LNCaP clone FGC (cell line): ENCODE measurements at places on chromosomes 1 and 21.

- DNase-seq = no peak
Observed at GRCh38 chr1:44407430-44408211, 2.6 kb downstream of the RNF220 start.

DNA sequence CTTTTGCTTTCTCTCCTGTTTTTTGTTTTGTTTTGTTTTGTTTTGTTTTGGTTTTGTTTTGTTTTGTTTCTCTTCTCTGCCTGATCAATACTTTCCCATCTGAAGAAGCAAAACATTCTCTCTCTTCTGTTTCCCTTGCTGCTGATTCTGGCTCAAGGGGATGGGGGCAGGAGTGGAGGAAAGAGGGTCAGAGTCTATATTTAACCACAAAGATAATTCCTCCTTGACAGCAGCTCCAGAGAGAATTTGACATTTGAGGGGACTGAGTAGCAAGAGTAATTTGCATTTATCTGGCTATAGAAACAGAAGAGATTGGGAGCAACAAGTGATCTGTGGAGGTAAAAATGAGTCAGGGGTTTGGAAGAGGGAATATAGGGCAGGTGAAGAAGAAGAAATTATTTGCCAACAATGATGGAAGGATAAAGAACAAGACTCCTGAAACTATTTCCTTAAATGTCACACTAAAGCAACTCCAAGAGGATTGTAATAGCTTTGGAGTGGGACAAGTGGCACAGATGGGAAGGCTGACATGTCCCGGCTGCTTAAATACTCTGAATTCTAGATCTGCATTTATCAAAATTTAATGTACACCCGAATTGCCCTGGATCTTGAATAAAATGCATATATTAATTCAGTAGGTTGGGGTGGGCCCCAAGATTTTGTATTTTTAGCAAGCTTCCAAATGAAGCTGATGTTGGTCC is 349.3 kb upstream of the PLXNA2 start:
- DNase-seq = no peak

- DNase-seq = no peak
Observed at GRCh38 chr21:16570856-16571255, 841.1 kb downstream of the USP25 start.

GRCh38 chr1:24390924-24391782 is 22.4 kb downstream of the STPG1 start:
- DNase-seq = no peak

DNA sequence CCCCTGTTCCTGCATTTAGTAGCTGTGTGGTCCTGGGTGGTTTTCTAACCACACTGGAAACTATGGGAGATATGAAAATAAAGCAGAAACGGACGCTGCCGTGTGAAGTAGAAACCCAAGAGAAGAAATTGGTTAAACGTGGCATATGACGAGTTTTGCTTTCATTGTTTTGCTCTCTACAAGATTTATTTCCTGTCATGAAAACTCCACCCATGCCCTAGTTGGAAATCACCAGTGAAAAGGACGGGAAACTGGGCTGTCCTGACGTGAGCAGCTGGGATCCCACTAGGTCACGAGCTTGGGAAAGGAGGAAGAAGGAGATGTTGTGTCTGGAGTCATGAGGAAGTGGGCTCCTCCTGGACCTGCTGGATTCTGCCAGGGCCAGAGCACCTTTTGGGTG is 120.8 kb upstream of the GADD45A start:
- DNase-seq = no peak

GRCh38 chr1:173122344-173122935 is 71.7 kb upstream of the TNFSF18 start:
- no peak for DNase-seq

GRCh38 chr21:42440187-42440792 is 36.6 kb downstream of the UBASH3A start:
- no peak for DNase-seq

- peak; percentile 21 for DNase-seq
Observed at GRCh38 chr1:3858231-3858981, 1.1 kb downstream of the DFFB start.

DNA sequence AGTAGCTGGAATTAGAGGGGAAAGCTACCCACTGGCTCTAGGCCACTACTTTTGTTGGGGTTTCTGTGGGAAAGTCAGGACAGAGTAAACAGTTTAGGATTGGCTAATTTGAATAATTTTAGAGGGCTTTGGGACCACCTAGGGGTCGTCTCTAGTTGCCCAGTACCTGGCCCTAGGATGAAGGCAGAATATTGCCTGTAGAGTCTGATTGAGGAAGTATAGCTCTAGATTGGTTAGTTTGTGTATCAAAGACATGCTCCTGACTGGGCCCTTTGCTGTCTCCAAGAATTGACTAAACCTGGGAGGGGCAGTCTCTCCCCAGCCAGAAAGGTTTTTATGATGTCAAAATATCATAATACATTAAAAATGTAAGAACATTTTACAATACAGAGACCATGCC is 142.0 kb downstream of the POU2F1 start:
- DNase-seq = no peak

GRCh38 chr1:170337413-170337994 is 191.7 kb downstream of the NTMT2 start:
- DNase-seq = no peak

GRCh38 chr21:25456672-25457071 is 150.6 kb downstream of the MRPL39 start:
- DNase-seq = no peak

DNA sequence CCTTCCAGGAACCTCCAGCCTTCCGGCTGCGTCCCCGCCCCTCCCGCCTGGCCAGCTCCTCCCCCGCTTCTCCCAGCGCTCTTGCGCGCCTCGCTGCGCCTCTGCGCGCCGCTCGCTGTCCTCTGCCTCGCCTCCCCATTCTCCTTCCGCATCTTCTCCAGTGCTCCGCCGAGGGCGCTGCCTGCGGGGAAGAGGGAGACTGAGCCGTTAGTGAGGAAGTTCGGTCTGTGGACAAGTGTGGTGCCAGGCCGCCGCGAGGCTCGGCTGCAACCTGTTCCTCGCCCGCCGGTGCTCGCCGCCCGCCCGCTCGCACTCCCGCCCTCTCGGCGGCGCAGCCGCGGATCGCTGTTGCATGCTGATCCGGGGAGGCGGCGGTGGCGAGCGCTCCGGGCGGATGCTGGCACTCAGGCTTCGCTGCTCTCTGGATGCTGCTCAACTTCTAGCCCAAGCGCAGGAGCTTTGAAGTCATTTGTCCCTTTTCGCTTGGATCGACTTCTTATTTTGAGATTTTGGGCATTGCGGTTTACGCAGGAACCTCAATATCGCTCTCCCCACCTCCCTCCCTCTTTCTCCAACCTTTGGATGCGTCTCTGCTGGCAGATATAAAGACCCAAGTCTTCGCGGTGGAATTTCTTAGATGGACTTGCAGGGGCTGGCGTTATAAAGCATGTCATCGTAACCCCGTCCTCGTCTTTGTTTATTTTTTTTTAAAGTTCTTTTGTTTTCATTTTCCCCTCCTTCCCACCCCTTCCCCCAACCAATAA is 614 bp upstream of the CACNA1E start:
- no peak for DNase-seq

GRCh38 chr1:68453060-68453670 is 3.4 kb upstream of the RPE65 start:
- DNase-seq = no peak

DNA sequence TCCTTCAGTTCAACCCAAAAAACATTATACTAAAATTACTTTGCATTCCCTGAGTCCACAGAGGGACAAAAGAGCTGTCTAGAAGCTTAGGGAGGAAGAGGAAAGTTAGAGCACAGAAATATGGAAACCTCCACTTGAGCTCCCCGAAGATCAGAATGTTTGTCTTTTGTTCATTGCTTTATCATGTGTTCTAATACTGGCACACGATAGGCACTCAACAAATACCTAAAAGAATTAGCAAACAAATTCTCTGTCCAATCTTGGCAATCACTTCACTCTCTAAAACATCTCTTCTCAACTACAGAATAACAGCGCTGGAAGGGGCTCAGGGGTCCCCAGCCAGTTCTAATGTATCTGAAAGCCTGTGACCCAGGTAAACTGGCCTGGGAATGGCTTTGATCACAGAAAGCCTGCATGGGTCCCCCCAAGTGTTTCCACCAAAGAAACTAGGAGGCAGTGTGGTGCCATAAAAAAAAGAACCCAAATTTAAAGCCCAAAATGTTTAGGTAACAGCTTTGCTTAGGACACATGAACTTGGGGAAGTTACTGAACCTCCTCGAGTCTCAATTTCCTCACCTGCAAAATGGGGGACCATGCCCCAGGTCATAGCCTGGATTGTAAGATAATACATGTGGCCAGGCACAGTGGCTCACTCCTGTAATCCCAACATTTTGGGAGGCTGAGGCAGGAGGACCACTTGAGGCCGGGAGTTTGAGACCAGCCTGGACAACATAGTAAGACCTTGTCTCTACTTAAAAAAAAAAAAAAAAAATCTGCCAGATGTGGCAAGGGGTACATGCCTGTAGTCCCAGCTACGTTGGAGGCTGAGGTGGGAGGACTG is 45.8 kb downstream of the SSBP3 start:
- peak; percentile 52 for DNase-seq

GRCh38 chr1:8473121-8473875 is 155.4 kb downstream of the SLC45A1 start:
- no peak for DNase-seq

GRCh38 chr1:164707868-164708331 is 148.9 kb downstream of the PBX1 start:
- no peak for DNase-seq

GRCh38 chr1:246068619-246069509 is 438.2 kb downstream of the SMYD3 start:
- peak; percentile 62 for DNase-seq

- DNase-seq = no peak
Observed at GRCh38 chr1:206021626-206022365, 1.9 kb downstream of the CTSE start.

GRCh38 chr1:118137900-118138299 is 47.1 kb downstream of the SPAG17 start:
- no peak for DNase-seq

GRCh38 chr1:67908250-67908936 is 75.1 kb upstream of the GNG12 start:
- DNase-seq = peak; percentile 7

- no peak for DNase-seq
Observed at GRCh38 chr1:11611638-11612327, 42.4 kb downstream of the FBXO2 start.

DNA sequence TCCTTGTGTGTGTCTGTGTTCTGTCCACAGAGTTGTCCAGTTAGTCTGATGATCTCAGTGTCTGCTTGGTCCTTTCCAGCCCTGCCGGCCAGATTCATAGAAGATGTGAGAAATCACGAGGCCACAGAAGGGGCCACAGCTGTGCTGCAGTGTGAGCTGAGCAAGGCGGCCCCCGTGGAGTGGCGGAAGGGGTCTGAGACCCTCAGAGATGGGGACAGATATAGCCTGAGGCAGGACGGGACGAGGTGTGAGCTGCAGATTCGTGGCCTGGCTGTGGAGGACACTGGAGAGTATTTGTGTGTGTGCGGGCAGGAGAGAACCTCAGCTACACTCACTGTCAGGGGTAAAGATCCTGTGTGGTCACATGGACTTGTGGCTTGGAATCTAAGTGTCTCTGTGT is 95.8 kb downstream of the OBSCN start:
- no peak for DNase-seq

- no peak for DNase-seq
Observed at GRCh38 chr1:209421978-209422680, 161.4 kb upstream of the CAMK1G start.

DNA sequence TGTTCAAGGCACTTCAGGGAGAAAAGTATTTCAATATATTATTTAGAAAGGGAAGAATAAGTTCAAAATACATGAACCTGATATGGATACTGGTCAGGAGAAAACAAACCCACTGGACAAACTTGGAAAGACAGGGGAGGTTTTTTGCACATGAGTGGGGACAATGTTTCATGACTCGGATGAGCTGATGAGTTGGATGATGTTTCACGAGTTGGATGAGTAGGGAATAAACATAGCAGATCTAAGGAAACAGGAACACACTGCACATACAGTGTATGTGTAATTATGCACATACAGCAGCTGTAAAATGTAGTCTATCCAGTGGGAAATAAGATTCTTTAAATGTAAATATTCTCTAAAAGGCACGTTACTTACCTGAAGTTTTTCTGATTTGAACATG is 682.9 kb upstream of the ADAMTS5 start:
- no peak for DNase-seq

DNA sequence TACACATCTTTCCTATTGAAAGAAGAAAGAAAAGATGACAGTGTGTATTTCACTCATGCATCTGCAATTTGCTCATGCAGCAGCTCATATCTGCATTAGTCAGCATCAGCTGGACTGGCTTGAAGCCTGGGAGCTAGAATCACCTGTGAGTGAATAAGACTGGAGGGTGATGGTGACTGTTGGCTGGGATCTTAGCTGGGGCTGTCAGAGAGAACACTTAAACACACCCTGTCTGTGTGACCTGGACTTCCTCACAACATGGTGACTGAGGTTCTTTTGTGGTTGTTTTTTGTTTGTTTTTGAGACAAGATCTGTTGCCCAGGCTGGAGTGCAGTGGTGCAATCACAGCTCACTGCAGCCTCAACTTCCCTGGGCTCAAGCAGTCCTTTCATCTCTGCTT is 24.9 kb downstream of the KLHDC7A start:
- DNase-seq = no peak

- DNase-seq = no peak
Observed at GRCh38 chr21:37455504-37455911, 88.9 kb downstream of the DYRK1A start.

GRCh38 chr1:55894521-55894920 is 679.4 kb upstream of the USP24 start:
- DNase-seq = no peak

DNA sequence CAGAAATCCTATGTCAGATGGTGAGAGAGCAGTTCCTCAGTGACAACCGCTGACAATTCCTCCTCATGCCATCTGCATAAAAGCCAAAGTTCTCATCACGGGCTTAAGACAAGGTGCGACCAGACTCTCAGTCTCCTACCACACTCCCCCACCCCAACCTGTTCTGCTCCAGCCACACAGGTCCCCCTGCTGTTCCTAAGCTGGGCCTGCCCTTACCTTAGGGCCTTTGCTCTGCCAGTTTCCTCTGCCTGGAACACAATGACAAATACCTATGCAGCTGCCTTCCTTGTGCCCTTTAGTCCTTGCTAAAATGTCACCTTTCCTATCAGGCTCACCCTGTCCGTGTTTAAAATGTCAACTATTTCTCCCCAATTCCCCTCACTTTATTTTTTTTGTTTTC is 382.2 kb downstream of the NTNG1 start:
- DNase-seq = no peak

- DNase-seq = no peak
Observed at GRCh38 chr1:56175211-56175610, 404.2 kb downstream of the PLPP3 start.

- DNase-seq = no peak
Observed at GRCh38 chr1:184648160-184648855, 106.3 kb downstream of the EDEM3 start.

- no peak for DNase-seq
Observed at GRCh38 chr21:46452710-46453109, 6.0 kb upstream of the DIP2A start.

DNA sequence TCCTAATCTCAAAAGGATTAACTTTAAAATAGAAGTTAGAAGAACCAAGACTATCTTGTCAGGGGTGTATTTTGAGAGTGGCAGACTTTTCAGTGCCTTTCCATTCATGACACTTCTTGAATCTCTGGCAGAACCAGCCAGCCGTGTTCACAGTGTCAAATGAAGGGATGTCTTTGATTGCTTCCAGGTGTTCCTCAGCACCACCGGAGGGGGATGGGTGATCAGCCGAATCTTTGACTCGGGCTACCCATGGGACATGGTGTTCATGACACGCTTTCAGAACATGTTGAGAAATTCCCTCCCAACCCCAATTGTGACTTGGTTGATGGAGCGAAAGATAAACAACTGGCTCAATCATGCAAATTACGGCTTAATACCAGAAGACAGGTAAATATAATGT is 32.3 kb downstream of the FMO1 start:
- DNase-seq = no peak
